ENCODE measurements at places on chromosomes 12 and 14. TPM values are rescaled to one million over a fixed set of nuclear protein-coding genes. Genes with fewer than 3 reads are reported as not detected.

The SERPINA10 gene
- not detected for total RNA-seq

The ENDOU gene
- total RNA-seq, result not detected

The VWF gene
- total RNA-seq, result 3,052 TPM

The IQSEC3 gene
- total RNA-seq, result under 0.01 TPM

The LMNTD1 gene
- 0.19 TPM for total RNA-seq

The AKAP6 gene
- 0.51 TPM for total RNA-seq

The KRT7 gene
- 19.2 TPM for total RNA-seq

The OLR1 gene
- total RNA-seq, result not detected

The CDCA3 gene
- total RNA-seq, result 24.0 TPM

The CLEC4D gene
- not detected for total RNA-seq

The DIO3 gene
- not detected for total RNA-seq

The SOX5 gene
- total RNA-seq, result 0.33 TPM

The KRT6C gene
- total RNA-seq, result not detected

The PLA2G1B gene
- total RNA-seq, result not detected

The SDS gene
- total RNA-seq, result not detected

The RERG gene
- total RNA-seq, result under 0.01 TPM

The RTL1 gene
- total RNA-seq, result not detected
